Thoracic aorta endothelial cell (primary cell): ENCODE measurements at places on chromosomes 12 and 14. TPM values are rescaled to one million over a fixed set of nuclear protein-coding genes. Genes with fewer than 3 reads are reported as not detected.

The ABCD2 gene
- total RNA-seq: not detected in 2 replicates

The ARHGAP9 gene
- 0.13 TPM in 1 of 2 replicates, not detected in the other for total RNA-seq

The CPM gene
- 0.66 and 3.9 TPM in 2 replicates for total RNA-seq

The EIF2S3B gene
- total RNA-seq: 1.5 and 1.7 TPM in 2 replicates

The NOVA1 gene
- 6.2 and 8.8 TPM in 2 replicates for total RNA-seq

The MEG3 gene
- 12.7 and 29.7 TPM in 2 replicates for total RNA-seq

The TAS2R13 gene
- 2.9 and 5.2 TPM in 2 replicates for total RNA-seq

The TDG gene
- total RNA-seq: 46.0 and 50.7 TPM in 2 replicates

The TMEM132D gene
- total RNA-seq: not detected in 2 replicates

The IKBIP gene
- total RNA-seq: 99.3 and 107 TPM in 2 replicates

The SIX4 gene
- total RNA-seq: 4.2 and 4.3 TPM in 2 replicates

The BDKRB1 gene
- total RNA-seq: not detected in 2 replicates

The DAO gene
- not detected in 2 replicates for total RNA-seq

The MSRB3 gene
- total RNA-seq: 44.4 and 58.2 TPM in 2 replicates

The ST8SIA1 gene
- not detected in 2 replicates for total RNA-seq

The RPS6KL1 gene
- 9.8 and 12.5 TPM in 2 replicates for total RNA-seq

The SERPINA4 gene
- total RNA-seq: not detected in 2 replicates

The LRRIQ1 gene
- 0.27 and 0.72 TPM in 2 replicates for total RNA-seq

The HOXC4 gene
- not detected in 2 replicates for total RNA-seq

The ZNF385A gene
- total RNA-seq: 1.9 and 2.3 TPM in 2 replicates

The SLC4A8 gene
- 5.2 and 5.5 TPM in 2 replicates for total RNA-seq

The LRP10 gene
- 94.7 and 101 TPM in 2 replicates for total RNA-seq

The PRPF40B gene
- total RNA-seq: 5.5 and 6.3 TPM in 2 replicates

The CISTR gene
- not detected in 2 replicates for total RNA-seq

The PROX2 gene
- not detected in 2 replicates for total RNA-seq

The NEUROD4 gene
- not detected in 2 replicates for total RNA-seq

The GYS2 gene
- total RNA-seq: not detected in 2 replicates

The FICD gene
- 5.4 and 6.5 TPM in 2 replicates for total RNA-seq

The TAS2R8 gene
- total RNA-seq: not detected in 2 replicates

The FAM222A gene
- total RNA-seq: 0.50 and 0.93 TPM in 2 replicates

The CNOT2 gene
- 199 and 201 TPM in 2 replicates for total RNA-seq

The GRIP1 gene
- 0.07 and 0.53 TPM in 2 replicates for total RNA-seq

The TNS2 gene
- total RNA-seq: 37.1 and 53.6 TPM in 2 replicates

The USP44 gene
- total RNA-seq: 0.27 and 1.7 TPM in 2 replicates

The SMIM41 gene
- 0.13 TPM in 1 of 2 replicates, not detected in the other for total RNA-seq

The PTCSC3 gene
- not detected in 2 replicates for total RNA-seq

The PAX9 gene
- under 0.01 and 0.07 TPM in 2 replicates for total RNA-seq

The KCNJ8 gene
- not detected in 2 replicates for total RNA-seq

The AQP6 gene
- not detected in 2 replicates for total RNA-seq

The BATF gene
- 1.7 TPM in 1 of 2 replicates, not detected in the other for total RNA-seq

The LRTM2 gene
- total RNA-seq: not detected in 2 replicates

The LARP4 gene
- total RNA-seq: 75.0 and 82.2 TPM in 2 replicates

The FBLN5 gene
- total RNA-seq: 2.9 and 6.3 TPM in 2 replicates

The WNT1 gene
- total RNA-seq: not detected in 2 replicates

The SMCO2 gene
- total RNA-seq: 0.50 and 0.80 TPM in 2 replicates

The MGP gene
- 76.1 and 104 TPM in 2 replicates for total RNA-seq

The GPR84 gene
- total RNA-seq: not detected in 2 replicates

The FGF6 gene
- not detected in 2 replicates for total RNA-seq
